ENCODE measurements at places on chromosomes 2 and 18.

GRCh38 chr2:218448934-218449333, 30.0 kb downstream of the VIL1 start:
- ATAC-seq = no peak

GRCh38 chr18:394262-394986, 106.1 kb downstream of the COLEC12 start:
- ATAC-seq = no peak

- no peak for ATAC-seq
Measured at GRCh38 chr2:39523308-39524044, 86.4 kb upstream of the MAP4K3 start.

DNA sequence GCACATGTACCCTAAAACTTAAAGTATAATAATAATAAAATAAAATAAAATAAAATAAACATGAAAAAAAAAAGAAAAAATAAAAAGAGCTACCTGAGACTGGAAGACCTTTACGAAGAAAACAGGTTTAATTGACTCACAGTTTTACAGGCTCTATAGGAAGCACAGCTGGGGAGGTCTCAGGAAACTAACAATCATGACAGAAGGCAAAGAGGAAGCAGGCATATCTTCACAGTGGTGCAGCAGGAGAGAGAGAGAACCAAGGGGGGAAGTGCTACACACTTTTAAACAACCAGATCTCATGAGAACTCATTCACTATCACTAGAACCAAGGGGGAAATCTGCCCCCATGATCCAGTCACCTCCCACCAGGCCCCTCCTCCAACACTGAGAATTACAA, 379.3 kb upstream of the VWC2L start:
- no peak for ATAC-seq

GRCh38 chr2:129142465-129142864, 823.8 kb upstream of the HS6ST1 start:
- ATAC-seq = no peak

DNA sequence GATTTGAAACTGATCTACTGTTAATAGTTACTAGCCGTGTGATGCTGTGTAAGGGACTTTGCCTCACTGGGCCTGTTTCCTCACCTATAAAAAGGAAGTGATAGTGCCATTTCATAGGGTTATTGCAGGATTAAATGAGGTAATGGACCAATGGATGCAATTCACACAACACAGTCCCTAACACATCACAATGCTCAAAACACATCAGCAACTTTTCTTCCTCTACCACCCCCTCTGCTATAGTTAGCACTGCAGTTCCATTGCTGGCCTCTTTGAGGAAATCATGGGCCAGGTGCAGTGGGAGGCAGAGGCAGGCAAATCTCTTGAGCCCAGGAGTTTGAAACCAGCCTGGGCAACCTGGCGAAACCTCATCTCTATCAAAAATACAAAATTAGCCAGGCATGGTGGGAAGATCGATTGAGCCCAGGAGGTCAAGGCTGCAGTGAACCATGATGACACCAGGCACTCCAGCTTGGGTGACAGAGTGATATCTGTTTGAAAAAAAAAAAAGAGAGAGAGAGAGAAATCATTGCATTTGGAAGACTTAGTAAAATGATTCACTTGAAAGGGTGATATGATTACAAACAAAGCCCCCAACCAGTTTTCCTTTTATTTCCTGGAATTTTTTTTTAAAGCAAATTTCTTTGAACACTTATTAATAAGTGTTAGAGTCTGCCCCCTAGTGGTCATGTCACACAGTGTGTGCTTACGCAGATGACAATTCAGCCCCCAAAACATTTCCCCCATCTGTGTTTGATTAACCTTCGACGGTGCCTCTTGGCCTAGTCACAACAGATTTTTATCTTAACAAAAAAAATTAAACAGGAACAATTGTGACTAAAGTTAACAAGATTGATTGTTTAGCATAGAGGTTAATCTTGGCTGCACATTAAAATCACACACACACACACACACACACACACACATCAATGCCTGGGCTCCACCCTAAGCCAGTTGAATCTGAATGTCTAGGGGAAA, 88.6 kb upstream of the BCL11A start:
- ATAC-seq = no peak

- no peak for ATAC-seq
Measured at GRCh38 chr2:201357221-201357620, at the start of gene FLACC1. Gene FLACC1 (minus strand): TSS chr2:201357345. CDS start chr2:201351404, 5,941 bp downstream.

GRCh38 chr2:15686643-15687042, 95.0 kb downstream of the DDX1 start:
- ATAC-seq = no peak

- ATAC-seq = no peak
Measured at GRCh38 chr18:25174324-25174723, 177.6 kb downstream of the ZNF521 start.

- ATAC-seq = no peak
Measured at GRCh38 chr2:211329421-211329820, 773.0 kb downstream of the CPS1 start.

- no peak for ATAC-seq
Measured at GRCh38 chr2:185736210-185736609, 2.4 kb upstream of the FSIP2 start.

- ATAC-seq = no peak
Measured at GRCh38 chr2:71512386-71512785, 59.0 kb downstream of the DYSF start.

- ATAC-seq = no peak
Measured at GRCh38 chr18:28757466-28758008, 580.6 kb upstream of the CDH2 start.
